ENCODE measurements at places on chromosomes 4 and X. TPM values are rescaled to one million over a fixed set of nuclear protein-coding genes. Genes with fewer than 3 reads are reported as not detected.
A peak's percentile ranks its signal among the peaks of the same experiment; 100 is the strongest.

RRH gene
- total RNA-seq = not detected

- peak; percentile 7 for DNase-seq
Observed at GRCh38 chr4:117434424-117434823, 349.0 kb upstream of the TRAM1L1 start.

DNA sequence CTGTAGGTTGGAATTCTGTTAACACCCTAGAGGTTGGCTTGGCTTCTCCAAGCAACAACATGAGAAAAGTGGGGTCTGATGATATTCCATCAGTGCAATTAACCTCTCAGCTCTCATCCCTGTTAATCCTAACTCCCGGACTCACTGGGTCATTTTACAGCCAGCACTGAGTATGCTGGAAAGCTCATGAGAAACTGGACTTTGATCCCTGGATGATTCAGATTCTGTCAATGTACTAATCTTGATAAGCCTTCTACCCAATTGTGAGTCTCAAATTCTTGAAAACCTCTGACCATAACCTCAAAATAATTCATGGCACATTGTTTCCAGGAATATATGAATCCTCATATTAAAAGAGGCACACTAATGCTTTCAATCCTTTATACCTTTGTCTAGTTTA lies 244.3 kb upstream of the DCAF8L1 start:
- DNase-seq = no peak

TNMD gene
- total RNA-seq = not detected
